ENCODE measurements at places on chromosomes 5 and 9. TPM values are rescaled to one million over a fixed set of nuclear protein-coding genes. Genes with fewer than 3 reads are reported as not detected.

LCN12 gene
- 2.1 TPM for total RNA-seq

SAPCD2 gene
- total RNA-seq, result 29.8 TPM

ANKRD31 gene
- total RNA-seq, result 0.13 TPM

SNAPC4 gene
- 29.7 TPM for total RNA-seq

LPAR1 gene
- 0.99 TPM for total RNA-seq

IFNB1 gene
- total RNA-seq, result not detected

Measured in H9 (cell line).